ENCODE measurements at places on chromosomes 5 and 9.

- DNase-seq, result no peak
These were observed 11.7 kb downstream of the KCNV2 start for GRCh38 chr9:2729003-2729402.

DNA sequence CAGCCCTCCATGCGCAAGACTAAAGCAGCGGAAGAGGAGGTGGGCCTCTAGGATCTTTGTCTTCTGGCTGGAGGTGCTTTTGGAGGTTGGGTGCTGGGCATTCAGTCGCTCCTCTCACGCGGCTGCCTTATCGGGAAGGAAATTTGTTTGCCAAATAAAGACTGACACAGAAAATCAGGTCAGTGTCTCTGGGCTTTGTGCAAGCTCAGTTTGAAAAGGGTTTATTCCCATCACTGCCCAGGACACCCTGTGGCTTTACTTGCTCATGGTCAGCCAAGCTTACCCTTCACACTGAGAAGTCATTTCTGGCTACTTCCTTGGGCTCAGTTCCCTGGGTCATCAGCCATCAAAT lies 10.5 kb downstream of the SLC2A8 start:
- DNase-seq, result no peak

GRCh38 chr9:121684381-121685145 lies 33.1 kb downstream of the DAB2IP start:
- DNase-seq, result no peak

- DNase-seq, result no peak
These were observed 780.1 kb upstream of the DMAC1 start for GRCh38 chr9:8579661-8580060.

Data from activated CD8-positive, alpha-beta memory T cell treated with anti-CD3 and anti-CD28 coated beads for 4 hours (primary cell).